ENCODE measurements at places on chromosomes 4 and X.

DNA sequence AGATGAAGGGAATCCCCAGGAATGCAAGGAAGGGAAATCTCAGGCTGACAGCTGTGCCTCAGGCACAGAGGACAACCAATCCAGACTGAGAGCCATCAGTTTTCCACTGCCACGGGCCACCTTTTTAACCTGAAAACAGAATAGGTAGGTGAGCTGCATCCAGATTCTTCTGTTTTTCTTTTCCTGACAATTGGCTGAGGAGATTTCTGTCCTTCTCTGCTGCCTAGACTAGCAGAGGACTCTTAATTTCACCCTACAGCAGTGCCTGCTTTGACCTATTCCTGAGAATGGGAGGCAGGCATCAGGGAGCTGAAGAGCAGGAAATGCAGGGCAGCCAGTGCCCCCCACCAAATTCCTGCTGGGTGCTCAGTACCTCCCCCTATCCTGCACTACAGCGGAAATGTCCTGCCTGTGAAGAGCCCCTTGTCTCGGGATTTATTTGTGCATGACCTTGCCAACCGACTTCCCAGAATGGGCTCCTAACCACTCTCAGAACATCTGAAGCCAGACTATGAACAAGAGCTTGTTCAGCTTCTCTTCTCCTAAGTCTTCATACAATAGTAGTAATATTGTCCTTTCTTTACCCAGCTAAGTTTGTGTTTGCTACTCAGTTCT, 65.1 kb downstream of the CASK start:
- no peak for DNase-seq

DNA sequence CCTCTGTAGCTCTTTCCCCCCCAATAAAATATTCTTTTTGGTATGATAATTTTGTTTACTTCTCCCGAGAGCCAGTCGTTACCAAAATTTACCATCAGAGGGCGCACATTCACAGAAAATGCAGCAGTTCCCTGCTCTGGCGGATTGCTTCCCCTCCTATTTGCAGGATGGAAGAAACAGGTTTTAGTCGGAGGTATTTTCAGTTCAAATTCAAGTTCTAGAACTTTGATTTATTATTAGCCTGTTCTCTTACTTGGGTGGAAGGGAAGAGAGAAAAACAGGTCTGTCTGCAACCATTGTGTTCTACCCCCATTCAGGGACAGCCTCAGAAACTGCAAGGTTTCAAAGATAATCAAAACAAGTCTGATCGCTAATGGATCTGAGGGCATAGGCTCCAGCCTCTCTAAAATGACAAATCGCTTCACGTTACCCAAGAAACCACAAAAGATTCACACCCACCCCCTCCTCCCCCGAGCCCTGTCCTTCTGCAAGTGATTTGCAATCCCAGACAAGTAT, 263.8 kb upstream of the RPS6KA3 start:
- peak; percentile 57 for DNase-seq

DNA sequence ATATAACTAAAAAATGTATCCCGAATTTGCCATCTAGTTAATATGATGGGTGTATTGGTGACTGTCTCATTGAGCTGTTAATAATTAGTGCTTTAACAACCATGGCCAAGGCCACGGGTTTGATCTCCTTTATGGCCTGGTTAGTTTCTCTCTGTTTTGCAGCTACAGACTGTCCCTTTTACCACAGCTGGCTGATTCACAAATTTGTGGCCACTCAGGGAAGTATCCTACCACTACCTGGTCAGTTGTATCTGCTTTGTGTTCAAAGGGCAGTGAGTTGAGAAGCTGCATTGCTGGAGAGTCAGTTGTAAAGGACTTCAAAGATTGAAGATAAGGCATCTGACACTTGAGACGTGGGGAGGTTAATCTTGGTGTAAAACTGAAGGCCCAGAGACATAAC, 219.1 kb upstream of the BMP3 start:
- no peak for DNase-seq

GRCh38 chr4:110287130-110287529, 88.7 kb upstream of the ELOVL6 start:
- no peak for DNase-seq

DNA sequence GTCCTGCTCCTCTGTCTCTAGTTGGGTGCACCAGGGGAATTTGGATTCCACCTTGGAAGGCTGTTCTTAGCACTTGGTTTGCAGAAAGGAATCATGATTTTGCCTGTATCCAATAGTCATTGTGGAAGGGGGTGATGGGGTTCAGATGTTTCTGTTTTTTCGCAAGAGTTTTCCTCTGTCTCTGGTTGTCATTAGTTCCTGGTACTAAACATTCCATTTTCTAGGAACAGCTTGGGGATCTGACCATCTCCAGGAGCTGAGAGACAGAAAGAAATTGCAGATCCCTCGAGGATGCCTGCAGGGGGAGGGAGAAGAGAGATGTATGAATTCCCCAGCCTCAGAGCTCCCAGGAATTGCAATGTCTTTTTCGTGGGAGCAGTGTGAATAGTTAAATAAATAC, 70.9 kb downstream of the CYTL1 start:
- DNase-seq = no peak
